Fibroblast of skin of left biceps (primary cell): ENCODE measurements at places on chromosomes 16 and 17.

DNA sequence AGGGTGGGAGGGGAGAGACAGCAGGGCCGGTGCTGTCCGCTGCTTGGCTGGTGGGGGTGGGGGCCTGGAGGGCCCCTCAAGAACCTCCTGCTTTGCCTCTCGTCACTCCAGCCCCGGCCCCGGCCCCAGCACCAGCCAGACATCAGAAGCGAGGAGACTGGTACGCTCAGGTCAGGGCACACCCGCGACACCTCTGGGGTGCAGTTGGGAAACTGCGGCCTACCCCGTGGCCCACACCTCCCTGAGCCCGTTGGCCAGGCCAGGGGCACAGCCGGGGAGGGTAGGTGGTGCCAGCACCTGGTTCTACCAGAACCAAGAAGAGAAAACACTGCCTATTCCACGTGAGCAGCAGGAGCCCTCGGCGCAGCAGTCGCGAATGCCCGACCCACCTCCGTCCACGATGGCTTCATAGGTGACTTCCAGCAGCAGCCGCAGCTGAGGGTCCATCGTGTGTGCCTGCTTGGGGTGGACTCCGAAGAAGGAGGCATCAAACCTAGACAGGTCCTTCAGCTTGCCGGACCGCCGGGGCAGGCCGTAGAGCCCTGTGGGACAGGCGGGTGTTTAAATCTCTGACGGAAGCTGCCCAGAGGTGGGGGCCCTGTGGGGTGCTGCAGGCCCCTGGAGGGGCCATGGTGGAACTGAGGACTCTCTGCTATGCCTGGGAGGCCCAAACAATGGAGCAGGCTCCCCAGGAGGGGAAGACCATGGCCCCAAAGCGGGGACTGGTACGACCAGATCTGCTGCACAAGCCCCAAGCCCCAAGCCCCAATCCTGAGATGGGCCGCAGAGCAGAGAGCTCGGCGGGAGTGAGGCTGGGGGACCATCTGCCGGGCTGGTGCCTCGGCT, 2.9 kb downstream of the FASN start:
- no peak for DNase-seq

- no peak for DNase-seq
Measured at GRCh38 chr16:85435286-85435685, 177.8 kb upstream of the GSE1 start.

GRCh38 chr16:77116856-77117255, 74.1 kb upstream of the MON1B start:
- no peak for DNase-seq

GRCh38 chr17:70327279-70327678, 157.9 kb downstream of the KCNJ2 start:
- DNase-seq = no peak

DNA sequence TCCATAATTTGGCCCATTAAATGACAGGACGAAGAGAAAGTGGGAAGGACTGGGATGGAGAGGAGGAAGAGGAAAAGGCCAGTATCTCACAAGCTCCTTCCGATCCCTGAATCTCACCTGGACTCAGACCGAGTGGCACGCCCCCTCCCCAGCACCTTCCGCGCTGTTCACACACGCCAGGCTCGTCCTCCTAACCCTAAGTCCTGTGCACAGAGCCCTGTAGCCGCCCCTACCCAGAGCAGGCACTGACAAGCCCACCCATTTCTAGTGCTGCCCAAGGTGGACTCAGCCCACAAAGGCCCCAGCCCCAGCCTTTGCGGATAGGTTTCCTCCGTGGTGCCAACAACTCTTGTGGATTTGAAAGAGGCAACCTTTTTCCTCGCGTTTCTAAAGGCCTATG, 9.2 kb downstream of the HS3ST3B1 start:
- no peak for DNase-seq

- DNase-seq = no peak
Measured at GRCh38 chr17:40364121-40364861, at the start of gene GJD3. Gene GJD3, minus strand, starts transcription at chr17:40364737. Its CDS starts 922 bp downstream, at chr17:40363815.

- no peak for DNase-seq
Measured at GRCh38 chr17:39845052-39845846, 18.9 kb downstream of the IKZF3 start.

- no peak for DNase-seq
Measured at GRCh38 chr17:34349751-34350150, 6.5 kb upstream of the CCL13 start.

- peak; percentile 35 for DNase-seq
Measured at GRCh38 chr16:10579965-10580882, at the start of gene EMP2. Gene EMP2, minus strand, starts transcription at chr16:10580598. Its CDS starts 32,981 bp downstream, at chr16:10547617.

- DNase-seq = no peak
Measured at GRCh38 chr16:76278980-76279379, 1.8 kb downstream of the CNTNAP4 start.

- no peak for DNase-seq
Measured at GRCh38 chr17:76660656-76661042, 17.1 kb upstream of the ST6GALNAC1 start.

DNA sequence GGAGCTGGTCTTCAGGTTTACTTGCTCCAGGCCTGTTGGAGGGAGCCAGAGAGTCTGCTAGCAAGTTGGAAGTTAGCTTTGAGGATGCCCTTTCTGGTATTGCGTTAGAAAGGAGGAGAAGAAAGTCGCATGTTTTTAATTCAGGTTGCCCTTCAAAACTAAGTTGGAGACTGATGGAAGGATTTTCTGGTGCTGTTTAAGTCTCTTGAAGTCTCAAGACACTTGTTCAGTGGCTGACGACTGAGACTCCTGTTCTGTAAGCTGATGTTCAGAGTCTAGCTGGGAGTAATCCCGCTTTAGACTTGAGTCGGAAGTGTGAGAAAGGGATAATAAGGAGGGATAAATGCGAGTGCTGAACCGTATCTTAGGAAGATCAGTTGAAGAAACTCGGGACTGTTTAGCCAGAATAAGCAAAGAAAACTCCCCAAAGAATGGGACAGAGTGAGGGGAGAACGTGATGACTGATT, 740 bp downstream of the AATF start:
- no peak for DNase-seq
